Renal cortical epithelial cell (primary cell): ENCODE measurements at places on chromosomes 3 and 15. TPM values are rescaled to one million over a fixed set of nuclear protein-coding genes. Genes with fewer than 3 reads are reported as not detected.

ZDHHC19 gene
- not detected in 2 replicates for total RNA-seq

CCDC54 gene
- total RNA-seq = 0.10 TPM in 1 of 2 replicates, not detected in the other

IL17RB gene
- 1.4 and 10.9 TPM in 2 replicates for total RNA-seq

TM6SF1 gene
- 0.52 TPM in 1 of 2 replicates, not detected in the other for total RNA-seq

GABRR3 gene
- not detected in 2 replicates for total RNA-seq

TRAT1 gene
- total RNA-seq = not detected in 2 replicates

LDHAL6B gene
- total RNA-seq = not detected in 2 replicates

SI gene
- not detected in 2 replicates for total RNA-seq

TRPM1 gene
- not detected in 2 replicates for total RNA-seq

CCDC13 gene
- 0.17 and 2.8 TPM in 2 replicates for total RNA-seq

CLCN2 gene
- total RNA-seq = 1.7 and 3.5 TPM in 2 replicates

RTP1 gene
- not detected in 2 replicates for total RNA-seq

RAMAC gene
- total RNA-seq = 41.9 and 79.2 TPM in 2 replicates

LRRIQ4 gene
- total RNA-seq = 0.17 TPM in 1 of 2 replicates, not detected in the other
